RPMI7951 (cell line): ENCODE measurements at places on chromosomes 16 and 17. TPM values are rescaled to one million over a fixed set of nuclear protein-coding genes. Genes with fewer than 3 reads are reported as not detected.

Gene COG1
- 11.4 and 18.3 TPM in 2 replicates for total RNA-seq

Gene RHBDL3
- 0.24 and 0.29 TPM in 2 replicates for total RNA-seq

Gene GAST
- total RNA-seq, result not detected in 2 replicates

Gene OR4D2
- total RNA-seq, result not detected in 2 replicates

Gene GH2
- not detected in 2 replicates for total RNA-seq

Gene PPL
- total RNA-seq, result 0.12 and 0.20 TPM in 2 replicates

Gene KRTAP9-1
- not detected in 2 replicates for total RNA-seq

Gene LHX1
- 0.96 and 1.6 TPM in 2 replicates for total RNA-seq

Gene AGRP
- total RNA-seq, result not detected in 2 replicates

Gene ADCY9
- 6.9 and 7.8 TPM in 2 replicates for total RNA-seq

Gene AMDHD2
- 8.9 and 11.3 TPM in 2 replicates for total RNA-seq

Gene SCARF1
- 0.12 and 0.20 TPM in 2 replicates for total RNA-seq

Gene HSD17B2
- total RNA-seq, result 1.4 and 2.6 TPM in 2 replicates

Gene ORAI3
- 28.5 and 41.6 TPM in 2 replicates for total RNA-seq

Gene RAB37
- total RNA-seq, result not detected in 2 replicates

Gene CCR7
- total RNA-seq, result not detected in 2 replicates

Gene RGS11
- total RNA-seq, result not detected in 2 replicates

Gene CNGB1
- not detected in 2 replicates for total RNA-seq

Gene ZP2
- not detected in 2 replicates for total RNA-seq

Gene PKMYT1
- total RNA-seq, result 27.3 and 33.5 TPM in 2 replicates

Gene MYL11
- total RNA-seq, result not detected in 2 replicates

Gene DLX4
- total RNA-seq, result not detected in 2 replicates

Gene CHD9NB
- not detected in 2 replicates for total RNA-seq

Gene KRT31
- not detected in 2 replicates for total RNA-seq

Gene XPO6
- 55.4 and 67.3 TPM in 2 replicates for total RNA-seq

Gene GGT6
- total RNA-seq, result not detected in 2 replicates

Gene CDH13
- 54.6 and 65.6 TPM in 2 replicates for total RNA-seq

Gene ADGRG1
- total RNA-seq, result 3.7 and 9.8 TPM in 2 replicates

Gene PRSS22
- total RNA-seq, result 0.72 and 0.78 TPM in 2 replicates

Gene PIK3R5
- total RNA-seq, result 0.24 and 0.88 TPM in 2 replicates

Gene DOC2A
- total RNA-seq, result 1.1 TPM in 1 of 2 replicates, not detected in the other

Gene CLEC18A
- under 0.01 and 0.10 TPM in 2 replicates for total RNA-seq

Gene MSLN
- total RNA-seq, result 0.10 TPM in 1 of 2 replicates, not detected in the other

Gene ABCA8
- not detected in 2 replicates for total RNA-seq

Gene PITPNM3
- total RNA-seq, result 0.10 and 0.12 TPM in 2 replicates

Gene XYLT1
- total RNA-seq, result 3.0 and 4.0 TPM in 2 replicates

Gene LGALS9B
- not detected in 2 replicates for total RNA-seq

Gene TRIM72
- total RNA-seq, result not detected in 2 replicates

Gene SECTM1
- 17.2 and 19.7 TPM in 2 replicates for total RNA-seq

Gene PGP
- 14.1 and 21.0 TPM in 2 replicates for total RNA-seq

Gene KDM6B
- 0.20 and 0.48 TPM in 2 replicates for total RNA-seq
